ENCODE measurements at places on chromosomes 3 and 15.

DNA sequence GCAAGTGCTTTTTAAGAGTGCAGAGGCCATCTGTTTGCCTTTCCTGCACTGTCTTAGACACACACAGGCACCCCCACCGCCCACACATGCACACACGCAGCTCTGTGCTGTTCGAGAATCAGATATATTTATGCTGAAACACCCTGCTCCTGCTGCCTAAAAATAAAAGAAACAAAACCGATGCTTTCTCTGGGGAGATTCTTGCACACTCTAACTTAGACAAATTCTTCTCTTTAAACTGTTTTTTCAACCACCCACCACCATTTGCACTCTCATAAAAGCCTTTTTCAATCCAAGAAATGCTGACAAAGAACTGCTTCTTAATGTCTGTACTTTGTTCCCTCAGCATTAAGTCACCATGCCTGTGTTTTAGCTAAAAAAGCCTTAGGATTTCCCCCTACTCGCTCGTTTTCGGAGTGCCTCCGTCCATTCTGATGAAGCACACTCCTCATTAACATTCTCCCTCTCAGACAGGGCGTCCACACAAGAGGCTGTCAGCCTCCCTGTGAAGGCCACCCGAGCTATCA, 26.2 kb downstream of the SLC12A8 start:
- no peak for DNase-seq

DNA sequence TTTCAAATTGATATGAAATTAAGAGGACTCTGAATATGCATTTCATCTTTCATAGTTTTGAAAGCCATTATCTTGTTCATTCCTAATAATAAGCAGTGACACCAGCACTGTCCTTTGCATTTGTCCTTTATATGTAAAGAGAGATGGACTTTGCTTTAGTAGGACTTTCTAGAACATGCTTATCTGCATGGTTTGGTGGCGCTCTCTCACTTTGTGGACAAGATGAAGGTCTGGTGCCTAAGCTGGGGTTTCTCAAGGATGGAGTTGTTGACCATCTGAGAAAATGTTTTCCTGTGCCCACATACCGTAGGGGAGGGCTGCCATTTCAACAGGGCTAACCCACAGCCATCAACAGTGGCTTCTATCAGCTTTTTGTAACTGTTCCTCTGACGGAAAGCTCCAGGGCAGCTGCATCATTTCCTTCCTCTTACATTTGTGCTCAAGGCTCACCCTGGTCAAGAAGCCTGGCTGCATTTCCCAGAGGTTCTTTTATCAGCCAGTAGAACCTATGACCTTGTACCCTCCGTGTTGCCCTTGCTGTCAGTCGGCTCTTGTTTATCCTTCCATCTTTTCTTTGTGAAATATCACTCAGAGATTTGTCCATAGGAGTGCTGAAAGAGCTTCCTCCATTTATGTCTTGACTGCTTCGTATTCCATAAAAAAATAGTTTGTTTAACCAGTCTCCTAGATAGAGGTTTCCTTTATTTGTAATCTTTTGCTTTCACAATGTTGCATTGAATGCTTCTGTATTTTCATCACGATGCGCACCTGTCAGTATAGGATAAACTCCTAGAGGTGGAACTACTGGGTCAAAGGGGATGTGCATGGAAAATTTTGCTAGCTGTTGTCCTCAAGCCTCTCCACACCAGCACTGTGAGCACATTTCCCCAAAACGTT, 44.6 kb downstream of the ABHD2 start:
- DNase-seq, result peak; percentile 60

GRCh38 chr3:109187390-109187789, 50.9 kb downstream of the C3orf85 start:
- no peak for DNase-seq

DNA sequence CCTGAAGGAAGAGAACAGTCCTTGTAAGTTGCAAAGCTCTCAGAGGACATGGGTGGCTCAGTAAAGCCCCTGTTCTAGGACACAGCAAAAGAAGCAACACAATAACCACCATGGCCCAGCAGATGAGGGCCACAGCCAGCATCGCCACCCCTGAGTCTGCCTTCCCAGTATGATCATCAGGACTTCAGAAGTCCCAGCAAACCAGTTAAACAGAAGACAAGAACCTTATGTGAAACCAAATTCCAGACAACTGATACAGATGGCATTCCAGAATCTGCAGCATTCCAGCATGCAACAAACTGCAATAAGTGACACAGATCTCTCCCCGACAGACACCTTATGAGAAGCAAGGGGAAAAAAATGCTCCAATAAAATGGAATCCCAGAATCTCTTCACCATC, 30.4 kb downstream of the SPINK8 start:
- DNase-seq, result no peak

GRCh38 chr3:104547031-104547430, 819.7 kb upstream of the ALCAM start:
- DNase-seq, result no peak

GRCh38 chr15:20356444-20356910, 185.1 kb downstream of the GOLGA6L6 start:
- DNase-seq, result no peak

DNA sequence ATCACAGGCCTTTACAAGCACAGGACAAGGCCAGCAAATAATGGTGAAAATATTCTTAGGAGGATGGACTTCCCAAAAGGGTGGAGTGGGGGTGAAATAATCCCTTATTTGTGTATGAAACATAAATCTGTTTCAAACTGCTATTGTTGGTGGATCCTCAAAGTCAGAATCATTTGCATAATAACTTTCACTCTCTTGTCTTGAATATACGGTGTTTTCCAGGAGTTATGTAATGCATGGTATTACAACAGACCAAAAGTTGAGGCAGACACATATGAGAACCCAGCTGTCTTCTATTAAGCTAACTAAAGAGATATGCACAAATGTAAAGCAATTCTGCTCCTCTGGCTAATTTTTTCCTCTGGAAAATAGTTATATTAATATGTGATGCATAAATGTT, 57.7 kb downstream of the PRTG start:
- DNase-seq, result no peak

GRCh38 chr3:141444586-141445285, 42.1 kb upstream of the RASA2 start:
- DNase-seq, result no peak

- no peak for DNase-seq
Measured at GRCh38 chr15:39595338-39596221, 14.7 kb downstream of the THBS1 start.

GRCh38 chr15:80028937-80029336, 30.5 kb upstream of the ZFAND6 start:
- no peak for DNase-seq

DNA sequence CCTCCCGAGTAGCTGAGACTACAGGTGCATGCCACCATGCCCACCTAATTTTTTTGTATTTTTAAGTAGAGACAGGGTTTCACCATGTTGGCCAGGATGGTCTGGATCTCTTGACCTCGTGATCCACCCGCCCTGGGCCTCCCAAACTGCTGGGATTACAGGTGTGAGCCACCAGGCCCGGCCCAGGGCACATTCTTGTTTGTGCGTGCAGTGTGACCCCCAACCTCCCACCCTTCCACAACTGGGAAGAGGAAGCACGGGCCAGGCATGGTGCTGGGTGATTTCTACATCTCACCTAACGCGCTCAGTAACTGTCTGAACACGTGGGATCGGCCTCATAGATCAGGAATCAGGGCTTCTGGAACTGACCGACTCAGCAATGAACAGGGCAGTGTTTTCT, 48.0 kb downstream of the KLHL6 start:
- no peak for DNase-seq

GRCh38 chr15:74614744-74615507, 710 bp upstream of the CLK3 start:
- peak; percentile 94 for DNase-seq

GRCh38 chr15:69081310-69082004, 67.0 kb downstream of the NOX5 start:
- DNase-seq, result no peak

GRCh38 chr3:181683563-181683962, 28.2 kb upstream of the SOX2 start:
- DNase-seq, result no peak

DNA sequence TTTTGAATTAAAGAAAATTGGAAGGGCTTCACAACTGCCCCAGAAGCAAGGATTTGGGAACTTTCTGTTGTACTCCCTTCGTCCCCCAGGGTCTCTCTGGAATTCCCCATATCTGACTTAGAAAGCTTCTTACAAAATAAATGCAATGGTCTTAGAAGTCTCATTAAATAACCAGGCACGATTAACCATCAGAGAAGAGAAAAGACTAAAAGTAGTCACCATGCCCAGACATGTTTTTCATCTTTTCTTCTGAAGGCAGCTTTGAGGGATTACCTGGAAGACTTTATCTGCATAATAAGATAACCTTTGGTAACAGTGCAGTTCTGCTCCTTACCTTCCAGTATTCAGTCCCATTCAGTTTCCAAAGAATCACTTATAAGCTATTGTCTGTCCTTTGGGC, 135.9 kb downstream of the PTPRG start:
- DNase-seq, result no peak
